CD4-positive, alpha-beta T cell treated with Interleukin-4 for 1 hour (primary cell): ENCODE measurements at places on chromosomes 4 and X.

DNA sequence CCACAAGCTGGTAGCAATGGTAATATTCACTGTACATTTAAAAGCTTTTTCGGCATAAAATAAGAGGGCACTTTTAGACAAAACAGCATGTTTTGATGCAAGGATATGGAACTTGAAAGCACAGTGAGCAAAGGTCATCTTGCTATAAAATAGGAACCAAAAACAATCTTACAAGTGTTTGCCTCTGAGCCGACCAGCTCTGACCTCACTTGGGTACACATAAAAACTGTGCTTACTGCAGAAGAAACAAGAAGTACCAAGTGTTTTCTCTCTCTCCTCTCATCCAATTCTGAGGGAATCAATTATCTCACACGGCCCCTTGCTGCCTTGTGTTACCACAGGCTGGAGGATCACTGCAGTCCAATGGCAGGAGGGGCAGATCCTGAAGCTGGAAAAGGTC lies 4.8 kb upstream of the IQSEC2 start:
- no peak for DNase-seq

- DNase-seq: no peak
Observed at GRCh38 chr4:151094290-151094751, 5.1 kb upstream of the RPS3A start.

DNA sequence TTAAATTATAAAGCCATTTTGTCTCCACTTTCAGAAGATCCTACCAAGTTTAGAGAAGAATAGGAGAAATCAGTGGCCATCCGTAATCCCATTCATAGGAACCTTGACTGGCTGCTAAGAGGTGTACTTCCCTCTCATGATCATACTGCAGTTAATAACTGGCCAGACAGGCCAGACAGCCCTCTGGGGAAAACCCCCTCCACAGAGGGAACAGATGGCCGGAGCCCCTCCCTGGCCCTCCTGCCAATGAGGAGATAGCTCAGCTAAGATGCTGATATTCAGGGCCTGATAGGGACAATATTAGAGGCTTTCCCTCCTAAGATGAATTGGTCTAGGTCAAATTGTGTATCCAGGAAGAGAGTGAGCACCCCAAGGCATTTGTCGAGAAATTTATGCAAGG lies 200.0 kb upstream of the MAOA start:
- no peak for DNase-seq

- no peak for DNase-seq
Observed at GRCh38 chr4:151850791-151851213, 90.0 kb upstream of the GATB start.

GRCh38 chr4:67436742-67437141 lies 108.6 kb downstream of the CENPC start:
- DNase-seq: no peak

DNA sequence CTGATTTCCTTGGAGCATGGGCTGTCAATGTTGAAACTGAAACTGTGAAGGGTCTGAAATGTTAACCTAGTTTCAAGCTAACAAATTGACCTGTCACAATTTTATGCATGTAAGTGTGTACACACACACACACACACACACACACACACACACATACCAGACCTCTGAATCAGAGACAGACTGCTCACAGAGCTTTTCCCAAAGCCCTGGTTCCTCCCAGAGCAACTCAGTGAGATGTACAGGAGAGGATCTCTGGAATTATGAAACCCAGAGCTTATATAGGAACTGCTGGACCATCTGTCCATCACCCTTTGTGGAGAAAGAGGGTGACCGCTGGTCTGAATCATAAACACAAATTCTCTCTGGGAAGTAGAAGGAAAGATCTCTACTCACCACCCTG lies 228.1 kb upstream of the PRPS2 start:
- DNase-seq: no peak

- DNase-seq: no peak
Observed at GRCh38 chrX:15269120-15269519, 763 bp downstream of the ASB9 start.

GRCh38 chrX:135264206-135264605 lies 12.3 kb downstream of the ETDA start:
- no peak for DNase-seq

DNA sequence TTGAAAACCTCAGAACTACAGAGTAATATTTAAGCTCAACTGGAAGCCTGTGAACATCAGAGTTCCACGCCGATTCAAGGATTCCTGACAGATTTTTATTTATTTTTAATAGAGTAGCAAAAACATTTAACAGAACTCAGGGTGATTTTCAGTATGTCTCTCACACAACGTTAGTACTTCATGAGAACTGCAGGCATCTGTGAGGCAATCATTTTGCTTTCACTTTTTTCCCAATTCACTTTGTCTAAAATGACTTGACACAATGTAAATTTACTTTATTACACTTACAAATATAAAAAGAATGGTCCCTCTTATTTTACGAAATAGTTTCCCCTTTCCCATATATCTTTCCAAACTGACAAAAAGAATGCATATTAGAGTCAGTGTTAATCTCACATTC lies 869.5 kb upstream of the EPHA5 start:
- DNase-seq: no peak

- no peak for DNase-seq
Observed at GRCh38 chrX:19639056-19639455, 123.7 kb upstream of the MAP3K15 start.

GRCh38 chrX:56564921-56565840 lies 1.8 kb downstream of the UBQLN2 start:
- no peak for DNase-seq

- no peak for DNase-seq
Observed at GRCh38 chr4:83605744-83606172, 69.8 kb downstream of the GPAT3 start.

GRCh38 chr4:188554413-188554812 lies 415.2 kb downstream of the TRIML1 start:
- DNase-seq: no peak

GRCh38 chr4:38904090-38904666 lies 36.6 kb downstream of the FAM114A1 start:
- DNase-seq: no peak

DNA sequence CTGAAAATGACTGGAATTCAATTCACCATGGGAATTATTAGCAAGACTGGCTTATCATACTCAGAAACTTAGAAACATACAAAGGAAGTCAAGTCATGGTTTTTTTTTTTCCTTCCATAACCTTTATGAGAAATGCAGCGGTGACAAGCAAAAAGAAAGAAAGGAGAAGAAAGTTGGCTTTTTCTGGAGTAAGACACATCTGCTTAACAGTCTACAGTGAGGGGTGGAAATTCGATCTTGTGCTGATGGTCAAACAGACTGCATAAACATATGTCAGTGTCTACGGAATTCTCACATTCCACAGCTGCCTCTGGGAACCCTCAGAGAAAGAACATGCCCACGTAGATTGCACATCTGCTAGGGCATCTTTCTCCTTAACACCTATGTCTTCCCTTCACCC lies 54.6 kb downstream of the PROM1 start:
- no peak for DNase-seq

DNA sequence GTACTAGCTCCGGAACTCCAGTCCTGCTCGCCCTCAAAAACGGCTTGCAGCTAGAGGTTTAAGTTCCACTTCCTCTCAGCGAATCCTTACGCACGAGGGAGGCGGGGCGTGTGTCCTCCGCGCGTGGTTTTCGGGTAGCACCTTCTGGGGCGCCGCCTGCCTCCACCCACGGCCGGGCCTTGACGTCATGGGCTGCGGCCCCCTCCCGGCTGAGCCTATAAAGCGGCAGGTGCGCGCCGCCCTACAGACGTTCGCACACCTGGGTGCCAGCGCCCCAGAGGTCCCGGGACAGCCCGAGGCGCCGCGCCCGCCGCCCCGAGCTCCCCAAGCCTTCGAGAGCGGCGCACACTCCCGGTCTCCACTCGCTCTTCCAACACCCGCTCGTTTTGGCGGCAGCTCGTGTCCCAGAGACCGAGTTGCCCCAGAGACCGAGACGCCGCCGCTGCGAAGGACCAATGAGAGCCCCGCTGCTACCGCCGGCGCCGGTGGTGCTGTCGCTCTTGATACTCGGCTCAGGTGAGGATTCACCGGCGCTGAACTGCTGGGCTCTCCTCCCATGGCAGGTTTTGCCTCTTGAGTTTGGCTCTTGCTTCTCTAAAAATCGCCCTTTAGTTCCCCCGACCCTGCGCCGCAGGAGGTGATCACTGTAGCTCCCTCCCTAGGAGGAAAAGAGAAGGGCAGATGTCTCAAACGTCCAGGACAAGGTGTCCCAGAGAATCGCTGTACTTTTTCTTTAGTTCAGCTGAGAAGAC lies at the start of gene AREG:
Gene AREG, plus strand, starts transcription at position 246 of the 752 bp plus-strand sequence. Its CDS starts 210 bp downstream, at position 456.
- DNase-seq: peak; percentile 95

DNA sequence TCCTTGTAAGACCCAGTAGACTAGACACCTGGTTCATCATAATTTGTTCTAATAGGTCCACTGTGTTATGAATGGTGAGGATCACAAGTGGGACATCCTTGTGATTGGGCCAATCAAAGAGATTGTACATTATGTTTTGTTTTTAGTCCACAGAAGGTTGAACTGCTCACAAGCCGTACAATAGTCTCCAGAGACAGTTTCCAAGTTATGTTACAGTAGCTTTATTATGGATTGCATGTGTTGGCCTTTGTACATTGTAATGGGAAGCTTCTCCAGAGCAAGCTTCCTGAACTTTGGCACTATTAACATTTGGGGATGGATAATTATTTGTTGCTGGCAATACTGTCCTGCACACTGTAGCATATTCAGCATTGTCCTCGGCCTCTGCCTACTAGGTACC lies 86.1 kb downstream of the MAGEB10 start:
- DNase-seq: no peak

DNA sequence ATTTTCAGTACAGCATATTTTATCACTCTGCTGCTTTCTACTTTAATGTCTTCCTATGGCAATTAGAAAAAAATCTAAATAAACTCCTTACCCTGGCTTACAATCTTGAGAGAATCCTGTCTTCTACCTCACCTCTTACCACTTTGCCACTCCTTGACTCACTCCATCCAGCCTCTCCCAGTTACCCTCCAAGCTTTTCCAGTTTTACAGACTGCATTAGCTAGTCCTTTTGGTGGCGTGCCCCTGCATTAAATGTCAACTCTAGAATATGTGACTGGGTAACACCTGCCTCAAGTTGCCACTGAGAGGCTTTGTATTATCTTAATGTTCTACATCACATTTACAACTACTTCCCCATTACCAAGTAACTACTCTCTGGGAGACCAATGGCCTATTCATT lies 7.5 kb upstream of the CDKL2 start:
- DNase-seq: no peak

DNA sequence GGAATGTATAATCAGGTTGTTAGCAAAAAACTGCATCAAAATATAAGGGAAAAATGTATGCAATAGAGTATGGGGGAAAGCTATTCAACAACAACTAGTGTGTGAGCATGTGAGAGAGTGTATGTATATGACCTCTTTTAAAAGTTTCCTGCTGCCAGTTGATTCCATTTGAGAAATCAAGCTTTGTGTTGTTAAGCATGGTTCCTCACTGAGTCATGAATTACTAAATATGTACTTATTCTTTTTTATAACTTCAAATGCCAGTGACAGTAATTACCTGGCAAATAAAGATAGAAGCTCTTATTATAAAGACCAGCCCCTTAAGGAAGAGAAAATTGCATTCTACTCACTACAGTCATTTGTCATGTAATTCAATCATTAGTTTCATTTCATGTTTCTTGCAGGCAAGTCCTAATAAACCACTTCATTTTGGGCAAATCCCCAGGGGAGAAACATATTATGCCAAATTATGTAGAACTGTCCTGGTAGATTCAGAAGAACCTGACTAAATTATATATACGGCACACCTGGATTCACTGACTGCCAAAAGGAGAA lies 19.2 kb downstream of the RASGEF1B start:
- no peak for DNase-seq

DNA sequence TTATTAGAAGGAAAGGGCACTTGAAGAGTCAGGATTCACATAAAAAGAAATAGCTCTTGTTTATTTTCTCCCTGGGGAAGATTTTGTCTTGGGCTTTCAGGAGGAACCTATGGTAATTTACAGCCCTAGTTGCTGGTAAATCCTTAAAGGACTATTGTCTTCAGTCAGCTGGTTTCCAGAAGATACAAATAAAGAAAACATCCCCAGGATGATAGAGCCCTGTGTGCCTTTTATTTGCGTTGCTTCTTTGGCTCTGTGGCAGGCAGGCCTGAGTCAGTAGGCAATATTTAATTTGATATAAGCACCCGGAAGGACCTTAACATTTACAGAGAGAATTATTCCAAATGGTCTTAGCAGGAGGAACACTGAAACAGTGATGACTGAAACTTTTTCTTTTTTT lies 131.0 kb upstream of the SLC34A2 start:
- DNase-seq: no peak

GRCh38 chr4:118175506-118175905 lies 141.2 kb downstream of the NDST3 start:
- DNase-seq: no peak

- no peak for DNase-seq
Observed at GRCh38 chr4:93710101-93710846, 118.3 kb upstream of the ATOH1 start.

- no peak for DNase-seq
Observed at GRCh38 chrX:81527881-81528440, 326.1 kb downstream of the SH3BGRL start.

- no peak for DNase-seq
Observed at GRCh38 chr4:3423952-3424351, 17.8 kb upstream of the HGFAC start.

DNA sequence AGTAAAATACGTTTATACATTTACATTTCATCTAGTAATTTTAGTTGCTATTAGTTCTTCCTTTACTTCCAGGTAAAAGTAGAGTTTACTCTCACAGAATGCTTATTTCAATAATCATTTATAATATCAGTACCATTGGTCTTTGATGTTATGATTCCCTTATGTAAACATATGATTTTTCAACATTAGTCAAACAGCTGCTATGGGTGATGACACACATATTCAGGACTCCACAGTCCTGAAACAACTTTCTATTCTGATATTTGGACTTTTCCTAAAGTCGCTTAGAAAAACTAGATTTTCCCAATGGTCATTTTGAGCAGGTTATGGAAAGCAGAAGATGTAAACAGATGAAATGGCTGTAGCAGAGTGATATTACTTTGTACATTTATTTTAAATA lies 369.8 kb downstream of the UNC5C start:
- no peak for DNase-seq

GRCh38 chr4:60683973-60684372 lies 516.2 kb upstream of the ADGRL3 start:
- no peak for DNase-seq

DNA sequence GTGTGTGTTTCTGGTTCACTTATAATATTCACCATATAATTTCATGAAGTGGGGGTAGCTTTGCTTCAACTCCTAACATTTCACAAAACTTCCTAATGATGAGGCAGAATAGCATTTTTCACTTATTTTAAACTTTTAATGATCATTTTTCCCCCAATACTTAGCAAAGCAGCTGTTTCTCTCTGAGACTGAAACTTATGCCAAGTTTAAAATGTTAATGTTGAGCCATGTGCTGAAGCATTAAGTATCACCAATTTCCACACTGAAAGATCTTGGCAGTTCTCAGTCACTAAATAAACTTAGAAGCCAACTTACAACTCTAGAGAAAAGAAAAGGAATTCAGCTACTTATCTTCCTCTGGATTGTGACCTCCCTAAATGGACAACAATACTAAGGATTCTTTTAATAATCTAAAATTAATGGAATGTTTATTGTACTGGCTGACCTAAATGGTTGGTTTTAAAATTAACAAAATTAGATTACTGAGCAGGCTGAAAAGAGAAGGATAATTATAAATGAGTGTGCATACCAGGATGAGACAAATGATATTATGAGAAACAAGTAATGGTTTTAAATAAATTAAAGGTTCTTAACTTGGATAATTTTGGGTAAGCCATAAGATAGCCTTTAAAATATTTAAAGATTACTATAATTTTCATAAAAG lies 1429.4 kb upstream of the ADGRL3 start:
- no peak for DNase-seq

- DNase-seq: no peak
Observed at GRCh38 chr4:41069257-41069656, 145.1 kb downstream of the APBB2 start.
